ENCODE measurements at places on chromosomes 5 and 9. TPM values are rescaled to one million over a fixed set of nuclear protein-coding genes. Genes with fewer than 3 reads are reported as not detected.

The ADAMTS19 gene
- under 0.01 TPM for total RNA-seq

The C5orf52 gene
- not detected for total RNA-seq

The GPR150 gene
- total RNA-seq, result 0.59 TPM

The XPA gene
- 4.2 TPM for total RNA-seq

The ALDH1A1 gene
- 0.17 TPM for total RNA-seq

The C5orf46 gene
- total RNA-seq, result not detected

The SLC36A3 gene
- total RNA-seq, result not detected

The SRP19 gene
- 46.8 TPM for total RNA-seq

The IGFBPL1 gene
- not detected for total RNA-seq

The GFPT2 gene
- total RNA-seq, result 57.5 TPM

The SLC27A4 gene
- total RNA-seq, result 20.7 TPM

The RNF208 gene
- 1.2 TPM for total RNA-seq

The ARHGEF39 gene
- 15.0 TPM for total RNA-seq

The CCL27 gene
- total RNA-seq, result not detected

The ZBED3 gene
- 1.5 TPM for total RNA-seq

The MCIDAS gene
- total RNA-seq, result not detected

The ADAMTSL1 gene
- total RNA-seq, result 39.1 TPM

The PCDHGB6 gene
- total RNA-seq, result 1.3 TPM

The FOXI1 gene
- total RNA-seq, result not detected

The SVEP1 gene
- 5.5 TPM for total RNA-seq

The BHMT2 gene
- 1.3 TPM for total RNA-seq

The SRA1 gene
- 50.7 TPM for total RNA-seq

The RIGI gene
- 4.4 TPM for total RNA-seq

The PCDHB9 gene
- total RNA-seq, result not detected

The TRIM23 gene
- 9.8 TPM for total RNA-seq

The PPP3R2 gene
- total RNA-seq, result not detected

The GCNT1 gene
- total RNA-seq, result 40.9 TPM

The PCDHB16 gene
- total RNA-seq, result under 0.01 TPM

The ADAMTS2 gene
- 28.1 TPM for total RNA-seq

The ECM2 gene
- 0.50 TPM for total RNA-seq

The JAKMIP2 gene
- 14.1 TPM for total RNA-seq

The FOXE1 gene
- not detected for total RNA-seq

The NME5 gene
- total RNA-seq, result 1.6 TPM

The FRRS1L gene
- total RNA-seq, result under 0.01 TPM

The LCN2 gene
- not detected for total RNA-seq

The PCDH12 gene
- total RNA-seq, result under 0.01 TPM

The UNC5A gene
- total RNA-seq, result not detected

The PTPN3 gene
- 1.6 TPM for total RNA-seq

The BARX1 gene
- total RNA-seq, result not detected

The PPP2R2B gene
- total RNA-seq, result under 0.01 TPM

The PCDHA4 gene
- under 0.01 TPM for total RNA-seq

The ELAVL2 gene
- not detected for total RNA-seq

The NELFB gene
- total RNA-seq, result 55.9 TPM

The STPG3 gene
- total RNA-seq, result not detected

The LPAR1 gene
- 106 TPM for total RNA-seq

The FYB1 gene
- total RNA-seq, result not detected

The HEMGN gene
- not detected for total RNA-seq

The ARID3C gene
- not detected for total RNA-seq
